ENCODE measurements at places on chromosomes 12 and 14.

DNA sequence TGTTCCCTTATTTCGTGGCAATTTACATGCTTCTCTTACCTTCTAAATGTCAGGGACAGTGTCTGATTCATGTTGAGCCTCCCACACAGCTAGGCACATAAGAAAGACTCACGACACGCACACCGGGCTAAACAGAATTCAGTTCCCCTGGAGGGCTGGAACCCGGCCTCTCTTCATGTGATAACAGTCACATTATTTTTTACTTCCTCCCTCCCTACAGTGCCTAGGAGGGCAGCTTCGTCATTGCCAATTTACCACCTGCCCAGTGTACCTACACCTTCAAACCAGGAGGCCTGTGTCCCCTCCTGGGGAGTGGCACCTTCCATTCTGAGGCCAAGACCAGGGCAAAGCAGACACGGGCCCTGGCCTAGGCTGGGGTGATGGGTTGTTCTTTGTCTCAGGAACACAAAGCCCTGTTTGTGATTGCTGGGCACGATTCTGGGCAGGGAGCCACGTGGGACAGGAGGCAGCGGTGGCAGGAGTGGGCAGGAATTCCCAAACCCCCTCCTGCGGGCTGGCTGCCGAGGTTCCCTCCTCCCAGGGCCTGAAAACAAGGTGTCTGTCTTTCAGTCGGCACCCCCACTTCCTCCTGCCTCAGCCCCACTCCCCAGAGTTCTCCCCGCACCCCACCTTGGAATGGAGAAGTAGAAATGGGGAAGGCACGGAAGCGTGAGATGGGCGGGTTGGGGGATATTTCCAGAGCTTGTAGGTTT lies 6.8 kb upstream of the RASAL1 start:
- peak; percentile 62 for DNase-seq

GRCh38 chr12:130136509-130137039 lies 25.7 kb upstream of the FZD10 start:
- no peak for DNase-seq

- DNase-seq = no peak
These were observed 77.7 kb downstream of the RBM19 start for GRCh38 chr12:113888435-113888834.

GRCh38 chr14:33218026-33218425 lies 279.3 kb downstream of the NPAS3 start:
- DNase-seq = no peak

DNA sequence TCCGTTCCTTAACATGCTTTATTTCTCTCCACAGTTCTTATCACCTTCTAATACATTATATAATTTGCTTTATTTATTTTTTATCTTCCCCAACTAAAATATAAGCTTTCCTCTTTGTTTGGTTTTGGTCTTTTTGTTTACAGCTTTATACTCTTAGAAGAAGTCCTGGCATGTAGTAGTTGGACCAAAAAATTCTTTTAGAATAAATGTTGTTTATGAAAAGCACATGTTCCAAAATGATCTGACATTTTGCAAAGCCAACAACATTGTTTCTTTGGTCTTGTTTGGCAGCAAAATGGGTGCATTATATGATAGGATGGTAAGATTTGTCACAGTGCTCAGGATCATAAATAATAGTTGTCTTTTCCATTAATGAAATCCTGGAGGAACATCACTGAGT lies 312.5 kb downstream of the LRIG3 start:
- DNase-seq = no peak

DNA sequence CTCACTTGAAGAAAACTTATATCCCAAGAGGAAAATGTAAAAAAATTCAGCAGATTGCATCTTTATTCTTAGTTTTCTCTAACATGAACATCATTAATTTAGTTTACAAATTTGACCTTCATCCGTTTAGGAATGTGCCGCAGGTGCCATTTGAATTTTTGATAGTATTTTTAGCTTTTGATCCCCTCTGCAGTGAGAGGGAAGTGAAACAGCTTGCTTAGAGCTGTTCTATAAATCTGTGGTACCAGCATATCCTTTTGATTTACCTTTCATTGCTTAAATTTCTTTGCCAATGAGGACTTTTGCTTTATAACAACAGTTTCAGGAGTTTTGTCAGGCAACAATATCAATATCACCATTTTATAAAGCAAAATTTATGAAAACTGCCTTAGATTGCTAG lies 32.7 kb downstream of the DUSP6 start:
- DNase-seq = no peak

GRCh38 chr14:55249423-55249822 lies 21.8 kb upstream of the FBXO34 start:
- no peak for DNase-seq

- no peak for DNase-seq
These were observed 652 bp downstream of the SART3 start for GRCh38 chr12:108560321-108560721.

DNA sequence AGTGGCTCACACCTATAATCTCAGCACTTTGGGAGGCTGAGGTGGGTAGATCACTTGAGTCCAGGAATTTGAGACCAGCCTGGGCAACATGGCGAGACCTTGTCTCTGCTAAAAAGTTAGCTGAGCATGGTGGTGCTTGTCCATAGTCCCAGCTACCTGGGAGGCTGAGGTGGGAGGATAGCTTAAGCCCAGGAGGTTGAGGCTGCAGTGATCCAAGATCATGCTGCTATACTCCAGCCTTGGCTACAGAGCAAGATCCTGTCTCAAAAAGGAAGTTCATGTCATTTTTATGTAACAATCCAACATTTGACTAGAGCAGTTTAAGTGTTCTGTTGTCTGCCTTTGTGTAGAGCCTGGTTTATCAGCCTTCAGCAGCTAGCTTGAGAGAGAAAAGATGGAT lies 6.2 kb downstream of the OXA1L start:
- DNase-seq = no peak

DNA sequence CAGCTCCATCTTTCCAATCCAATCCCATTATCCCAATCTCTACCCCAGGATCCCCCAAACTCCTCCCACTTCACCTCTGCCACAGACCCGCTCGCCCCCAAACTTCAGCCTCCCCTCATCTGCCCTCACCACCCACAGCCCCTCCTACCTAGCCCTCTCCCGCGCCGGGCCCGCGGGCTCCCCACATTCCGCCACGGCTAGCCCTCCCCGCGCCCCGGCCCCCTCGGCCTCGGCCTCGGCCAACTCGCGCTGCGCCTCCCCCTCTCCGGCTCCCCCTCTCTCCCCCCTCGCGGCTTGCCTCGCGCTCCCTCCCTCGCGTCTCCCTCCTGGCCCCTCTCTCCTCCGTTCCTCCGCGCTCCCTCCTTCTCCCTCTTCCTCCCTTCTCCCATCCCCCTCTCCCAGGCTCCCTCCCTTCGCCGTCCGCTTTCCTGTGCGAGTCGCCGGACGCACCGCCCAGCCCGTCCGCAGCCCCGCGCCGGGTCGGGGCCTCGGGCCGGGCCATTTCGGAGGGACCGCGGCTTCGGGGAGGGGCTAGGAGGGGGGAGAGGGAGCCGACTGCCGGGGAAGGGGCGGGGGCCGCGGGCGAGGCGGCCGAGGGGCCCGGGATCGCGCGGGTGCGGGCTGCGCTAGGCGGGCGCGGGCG lies at the start of gene ATN1:
Gene ATN1, plus strand, starts transcription at position 581 of the 643 bp plus-strand sequence. CDS start 6,043 bp downstream, outside the sequence.
- DNase-seq = peak; percentile 94

- DNase-seq = no peak
These were observed 49.3 kb downstream of the RAB35 start for GRCh38 chr12:120067084-120067869.

DNA sequence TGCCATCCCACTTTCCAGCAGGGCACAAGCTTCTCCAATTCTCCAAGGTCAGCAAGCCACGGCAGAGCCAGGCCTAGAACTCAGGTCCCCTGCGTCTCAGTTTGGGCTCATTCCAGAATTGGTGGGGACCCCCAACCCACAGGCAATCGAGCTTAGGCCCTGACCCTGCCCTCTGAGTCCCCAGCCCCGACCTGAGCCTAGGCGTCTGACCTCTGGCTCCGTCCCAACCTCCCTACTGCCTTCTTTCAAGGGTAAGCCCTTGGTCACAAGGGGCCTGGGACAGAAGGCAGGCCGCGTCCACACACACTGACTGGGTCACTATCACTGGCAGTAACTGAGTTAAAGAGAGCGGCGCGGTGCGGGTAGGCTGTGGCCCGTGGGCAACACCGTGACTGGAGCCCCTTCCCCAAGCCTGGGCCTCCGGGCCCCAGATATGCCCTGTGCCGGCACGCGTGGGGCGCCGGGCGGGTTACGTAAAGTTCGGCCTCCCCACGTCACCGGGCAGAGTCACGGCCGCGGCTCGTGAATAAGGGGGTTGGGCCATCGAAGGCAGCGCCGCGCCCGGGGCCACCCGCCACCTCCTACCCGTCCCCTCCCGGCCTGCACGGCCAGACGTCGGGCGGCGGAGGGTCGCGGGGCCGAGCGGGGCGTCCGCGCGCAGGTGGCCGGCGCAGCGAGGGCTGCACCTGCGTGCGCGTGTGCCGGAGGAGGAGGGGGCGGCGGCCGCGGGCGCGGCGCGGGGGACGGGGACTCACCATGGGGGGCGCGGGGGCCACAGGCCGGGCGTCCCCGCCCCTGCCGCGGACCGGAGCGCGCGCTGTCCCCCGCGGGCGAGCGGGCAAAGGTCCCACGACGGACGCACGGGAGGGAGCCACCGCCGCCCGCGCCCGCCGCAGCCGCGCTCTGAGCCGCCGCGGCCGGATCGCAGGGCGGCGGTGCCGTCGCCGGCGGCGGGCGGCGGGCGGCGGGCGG lies 516 bp downstream of the ANKRD9 start:
- no peak for DNase-seq

DNA sequence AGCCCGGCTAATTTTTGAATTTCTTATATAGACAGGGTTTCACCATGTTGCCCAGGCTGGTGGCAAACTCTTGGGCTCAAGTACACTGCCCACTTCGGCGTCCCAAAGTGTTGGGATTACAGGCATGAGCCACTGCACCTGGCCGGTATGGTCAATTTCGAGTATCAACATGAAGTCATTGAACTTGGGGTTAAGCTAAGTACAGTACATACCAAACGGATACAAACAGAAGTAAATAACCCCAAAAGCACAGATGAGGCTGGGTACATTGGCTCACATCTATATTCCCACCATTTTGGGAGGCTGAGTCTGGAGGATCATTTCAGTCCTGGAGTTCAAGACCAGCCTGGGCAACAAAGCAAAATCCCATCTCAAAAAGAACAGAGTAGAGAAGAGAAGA lies 13.0 kb upstream of the PSMD9 start:
- no peak for DNase-seq

DNA sequence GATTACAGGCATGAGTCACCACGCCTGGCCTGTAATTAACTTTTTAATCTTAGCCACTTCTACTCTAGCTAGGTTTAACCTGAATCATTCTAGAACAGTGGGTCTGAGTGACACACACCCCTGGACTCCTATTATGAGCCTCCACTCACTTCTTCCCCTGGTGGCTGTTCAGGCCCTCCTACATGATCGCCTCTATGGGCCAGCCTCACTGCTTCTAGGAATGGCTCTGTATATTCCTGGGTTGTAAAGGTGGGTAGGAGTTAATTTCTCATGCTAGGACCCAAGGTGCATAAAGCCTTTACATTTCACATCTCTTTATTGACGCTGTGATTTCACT lies 8.0 kb upstream of the RNU6-8 start:
- no peak for DNase-seq

DNA sequence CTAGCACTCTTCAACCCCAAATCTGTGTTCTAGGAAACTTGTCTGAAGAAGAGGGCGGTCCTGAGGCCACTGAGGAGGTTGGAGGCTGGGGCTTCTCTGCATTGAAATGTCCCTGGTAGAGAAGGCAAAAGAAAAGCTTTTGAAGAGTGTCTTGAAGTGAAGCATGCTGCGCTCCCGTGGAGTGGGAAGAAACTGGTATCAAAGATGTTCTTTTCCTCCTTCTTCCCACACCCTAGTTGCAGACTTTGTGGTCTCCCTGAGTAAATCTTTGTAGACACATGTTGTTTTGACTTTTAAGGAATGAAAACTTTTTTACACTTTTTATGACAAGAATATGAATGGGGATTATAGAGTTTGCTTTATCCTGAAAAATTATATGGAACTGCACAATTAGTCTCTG lies 59.0 kb upstream of the ANP32D start:
- no peak for DNase-seq

DNA sequence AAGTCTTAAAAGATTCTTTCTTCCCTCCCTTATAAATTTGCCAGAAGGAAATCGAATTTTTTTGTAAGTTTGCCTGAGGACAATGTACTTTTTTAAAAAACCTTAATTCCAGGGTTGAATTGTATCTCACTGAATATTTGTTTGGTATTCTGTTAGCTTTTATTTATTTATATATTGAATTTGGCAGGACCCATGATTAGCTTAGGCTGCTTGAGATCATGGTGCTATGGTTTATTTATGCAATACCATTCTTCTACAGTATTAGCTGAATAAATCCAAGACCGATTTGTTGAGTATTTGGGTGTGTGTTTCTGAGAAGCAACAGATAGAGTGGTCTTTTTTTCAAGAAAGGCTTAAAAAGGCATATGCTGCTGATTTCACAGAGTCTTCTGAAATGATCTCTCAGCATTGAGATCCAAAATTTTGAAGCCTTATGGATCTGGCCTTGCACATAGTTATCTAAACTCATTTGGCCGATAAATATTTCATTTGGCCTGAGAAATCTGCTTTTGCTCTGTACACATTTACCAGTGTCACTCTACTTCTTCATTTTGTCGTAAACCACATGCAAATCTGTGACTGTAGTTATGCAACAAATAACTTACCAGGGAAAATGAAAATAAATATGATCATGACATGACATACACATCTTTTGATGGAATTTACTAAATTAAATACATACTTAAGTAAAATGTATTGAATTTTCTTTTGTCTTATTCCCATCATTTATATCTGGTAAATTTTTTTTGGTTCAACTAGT lies 265.8 kb upstream of the FLRT2 start:
- no peak for DNase-seq

DNA sequence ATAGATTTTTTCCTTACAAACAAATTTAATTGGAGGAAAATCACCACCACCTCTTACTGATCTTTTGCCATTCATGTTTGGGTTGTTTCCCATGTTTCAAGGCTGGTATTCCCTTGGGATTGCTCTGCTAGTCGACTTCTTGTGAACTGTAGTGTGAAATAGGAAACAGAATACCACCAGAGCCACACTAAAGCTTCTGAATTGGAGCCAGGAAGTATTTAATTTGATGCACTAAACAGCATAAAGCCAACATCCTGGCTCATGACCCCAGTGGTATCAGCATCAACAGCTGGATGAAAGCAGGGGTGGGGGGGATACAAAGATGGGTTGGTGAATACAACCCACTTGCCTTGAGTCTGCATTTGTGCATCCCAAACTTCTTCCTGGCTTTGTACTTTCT lies 127.5 kb downstream of the TBC1D30 start:
- DNase-seq = no peak

GRCh38 chr12:105986779-105987684 lies 151.7 kb downstream of the NUAK1 start:
- DNase-seq = no peak

DNA sequence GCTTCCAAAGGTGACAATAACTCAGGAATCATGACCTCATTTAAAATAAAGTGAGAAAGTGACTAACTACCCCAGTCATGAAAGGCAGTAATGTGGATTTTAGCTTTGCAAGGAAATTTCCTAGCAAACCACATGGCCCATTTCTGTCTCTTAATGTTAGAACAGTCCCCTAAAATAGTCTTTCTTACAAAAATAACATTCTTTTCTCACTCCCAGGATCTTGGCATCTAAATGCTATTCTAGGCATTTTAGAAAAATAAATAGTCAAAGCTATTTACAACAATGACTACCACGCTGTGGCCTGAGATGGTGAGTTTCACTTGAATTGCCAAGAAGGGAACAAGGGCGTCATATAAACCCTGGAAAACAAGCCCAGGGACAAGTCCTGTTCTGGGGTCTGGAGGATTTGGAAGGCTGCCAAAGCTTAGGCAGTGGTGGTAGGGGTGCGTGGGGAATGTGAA lies 101.2 kb upstream of the CCDC175 start:
- DNase-seq = peak; percentile 51

All from brain (organoid and tissue), 16 donors.